GM12892 (cell line): ENCODE measurements at places on chromosomes 7 and 10.

- DNase-seq, result no peak
These were observed 163.7 kb upstream of the CELF2 start for GRCh38 chr10:10853954-10854353.

GRCh38 chr10:23200997-23201652 is 9.0 kb downstream of the PTF1A start:
- no peak for DNase-seq

DNA sequence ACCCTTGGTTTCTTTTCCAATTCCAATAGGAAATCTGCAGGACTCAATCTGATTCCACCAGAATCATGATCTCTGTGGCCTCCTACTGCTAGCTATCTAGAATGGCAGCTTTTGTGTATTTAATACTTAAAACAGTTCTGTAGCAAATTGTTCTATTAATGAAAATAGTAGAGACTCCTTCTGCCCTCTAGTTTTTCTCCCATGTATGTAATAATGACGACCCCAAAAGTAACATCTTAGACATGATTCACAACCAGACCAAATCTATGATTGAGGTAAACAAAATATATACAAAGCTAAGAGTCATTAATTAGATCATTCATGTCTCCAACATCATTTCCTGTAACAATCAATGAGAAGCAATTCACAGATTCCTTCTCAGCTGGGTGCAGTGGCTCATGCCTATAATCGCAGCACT is 259.1 kb upstream of the MKLN1 start:
- DNase-seq, result no peak

DNA sequence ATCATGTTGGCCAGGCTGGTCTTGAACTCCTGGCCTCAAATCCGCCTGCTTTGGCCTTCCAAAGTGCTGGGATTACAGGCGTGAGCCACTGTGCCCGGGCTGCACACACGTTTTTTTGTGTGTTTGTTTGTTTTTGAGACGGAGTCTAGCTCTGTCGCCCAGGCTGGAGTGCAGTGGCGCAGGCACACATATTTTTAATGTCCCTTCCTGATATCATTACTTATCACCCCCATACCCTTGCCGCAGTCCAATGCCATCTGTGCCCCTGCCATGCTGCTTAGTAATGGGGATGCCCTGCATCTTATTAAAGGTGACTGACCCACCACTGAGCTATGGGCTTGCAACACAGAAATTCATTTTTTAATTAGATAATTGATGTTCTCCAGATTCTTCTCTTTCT is 180.7 kb downstream of the TEX36 start:
- DNase-seq, result no peak

DNA sequence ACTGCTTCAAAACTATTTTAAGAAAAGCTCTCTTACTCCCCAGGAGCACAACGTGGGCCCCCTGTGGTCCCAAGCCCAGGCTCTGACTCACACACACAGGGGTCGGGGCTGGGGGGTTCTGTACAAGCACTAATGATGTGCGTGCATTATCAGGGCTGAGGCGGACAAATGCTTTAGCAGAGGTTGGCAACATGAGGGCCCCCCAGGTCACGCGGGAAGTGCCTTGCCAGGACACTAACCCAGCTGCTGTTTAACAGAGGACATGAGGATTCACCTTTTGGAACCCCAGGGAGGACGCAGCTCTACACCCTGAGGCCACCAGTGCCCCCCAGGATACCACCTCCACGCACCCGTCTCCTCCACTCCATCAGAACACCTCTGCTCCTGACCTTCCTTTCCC is 342.8 kb downstream of the DNAJB6 start:
- no peak for DNase-seq

GRCh38 chr7:2299131-2299829 is 15.0 kb downstream of the SNX8 start:
- no peak for DNase-seq

DNA sequence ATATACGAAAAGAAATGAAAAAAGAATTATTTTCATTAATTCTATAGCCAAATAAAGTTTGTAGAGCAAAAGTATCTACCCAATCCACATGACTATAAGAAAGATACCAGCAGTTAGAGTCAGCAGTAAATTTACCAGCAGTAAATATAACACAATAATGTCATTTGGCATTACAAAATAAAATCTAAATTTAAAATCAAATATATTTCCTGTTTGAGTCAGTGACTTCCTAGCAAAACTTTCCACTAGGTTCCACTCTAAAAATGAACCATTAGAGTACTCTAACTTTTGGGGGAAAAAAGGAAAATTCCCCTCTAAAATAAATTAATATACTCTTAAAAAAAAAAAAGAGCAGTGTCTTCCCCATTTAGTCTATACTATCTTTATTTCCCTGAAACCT is 144.8 kb downstream of the CPEB3 start:
- no peak for DNase-seq

- no peak for DNase-seq
These were observed 787.4 kb upstream of the C7orf33 start for GRCh38 chr7:147803151-147803550.
